ENCODE measurements at places on chromosomes 13 and 19. TPM values are rescaled to one million over a fixed set of nuclear protein-coding genes. Genes with fewer than 3 reads are reported as not detected.

Gene MBD3L3
- total RNA-seq = not detected

Gene ZNF610
- total RNA-seq = 2.2 TPM

DNA sequence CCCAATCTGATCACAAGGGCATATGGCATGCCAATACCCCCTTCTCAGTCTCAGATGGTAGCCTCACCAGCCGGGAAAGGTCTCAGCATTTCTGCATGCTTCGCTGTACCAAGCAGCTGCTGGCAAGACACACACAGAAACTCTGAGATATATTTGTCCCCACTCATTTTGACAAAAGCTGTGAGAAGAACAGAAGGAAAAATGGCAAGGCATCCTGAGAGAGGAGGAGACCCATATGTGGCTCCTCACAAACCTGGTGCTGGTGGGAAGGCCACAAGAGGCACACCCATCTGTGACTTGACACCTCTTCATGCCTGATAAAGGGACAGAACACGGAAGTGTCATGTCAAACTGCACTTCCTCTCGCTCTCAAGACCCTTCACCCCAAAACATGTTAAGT, 36.7 kb upstream of the DOCK9 start:
- no peak for DNase-seq

Gene CYP2F1
- total RNA-seq = under 0.01 TPM

Gene CYP4F8
- under 0.01 TPM for total RNA-seq

DNA sequence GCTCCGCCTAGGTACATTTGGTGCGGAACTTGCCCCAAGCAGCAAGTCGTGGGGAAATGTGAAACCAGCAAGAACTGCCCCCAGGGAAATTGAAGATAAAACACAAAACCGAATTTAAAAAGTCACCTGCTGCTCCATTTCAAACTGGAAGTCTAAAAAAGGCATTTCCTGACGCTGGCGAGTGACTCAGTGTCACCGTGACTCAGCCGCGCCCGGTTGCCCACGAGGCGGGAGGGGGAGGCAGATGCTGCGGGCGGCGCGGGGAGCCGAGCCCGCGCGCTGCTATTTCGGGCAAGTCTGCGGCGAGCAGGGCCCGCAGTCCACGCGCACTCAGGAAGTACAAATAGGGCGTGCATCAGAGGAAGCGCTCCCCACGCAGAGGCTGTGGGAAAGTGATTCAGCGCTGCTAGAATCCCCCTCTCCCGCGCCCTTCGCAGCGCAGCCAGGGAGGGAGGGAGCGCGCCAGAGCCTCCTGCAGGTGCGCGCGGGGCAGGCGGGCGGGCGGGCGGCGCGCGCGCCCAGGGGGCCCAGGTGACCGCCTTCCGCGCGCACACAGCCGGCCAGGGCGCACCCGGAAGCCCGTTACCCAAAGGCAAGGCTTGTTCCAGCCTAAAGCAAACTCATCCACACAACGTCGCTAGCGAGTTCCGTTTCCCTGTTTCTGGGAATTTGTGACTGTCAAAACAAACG, 168.8 kb downstream of the COL4A1 start:
- DNase-seq = peak; percentile 89

Gene GRIN3B
- 0.81 TPM for total RNA-seq

Gene CD79A
- 17.2 TPM for total RNA-seq

Gene KIR2DL4
- under 0.01 TPM for total RNA-seq

Gene OPA3
- total RNA-seq = 5.9 TPM

GRCh38 chr13:24033527-24034302, 126.8 kb upstream of the SPATA13 start:
- no peak for DNase-seq

DNA sequence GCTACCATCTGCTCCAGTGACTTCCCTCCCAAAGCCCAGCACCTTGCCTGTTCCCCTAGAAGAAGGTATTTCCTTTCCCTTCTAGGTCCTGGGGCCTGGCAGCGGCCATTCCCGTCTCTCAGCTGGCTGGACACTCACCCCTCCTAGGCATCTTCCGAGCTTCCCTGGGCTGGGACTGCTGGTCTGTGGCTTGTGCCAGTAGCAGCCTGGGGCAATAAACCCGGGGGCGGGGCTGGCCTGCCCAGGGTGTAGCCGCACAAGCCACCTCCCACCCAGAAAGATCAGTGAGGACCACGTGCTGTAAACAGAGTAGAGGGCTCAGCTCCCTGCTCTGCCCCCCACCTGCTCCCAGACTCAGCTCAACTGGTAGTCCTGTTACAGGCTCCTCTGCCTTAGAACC, 15.0 kb downstream of the LIPE start:
- no peak for DNase-seq

Measured in hematopoietic multipotent progenitor cell (in vitro differentiated cells).